Cerebellar nuclear complex (tissue), 1 donor: ENCODE measurements at places on chromosomes 13 and 19.

- DNase-seq: no peak
Observed at GRCh38 chr13:51728972-51729371, 75.0 kb downstream of the DHRS12 start.

DNA sequence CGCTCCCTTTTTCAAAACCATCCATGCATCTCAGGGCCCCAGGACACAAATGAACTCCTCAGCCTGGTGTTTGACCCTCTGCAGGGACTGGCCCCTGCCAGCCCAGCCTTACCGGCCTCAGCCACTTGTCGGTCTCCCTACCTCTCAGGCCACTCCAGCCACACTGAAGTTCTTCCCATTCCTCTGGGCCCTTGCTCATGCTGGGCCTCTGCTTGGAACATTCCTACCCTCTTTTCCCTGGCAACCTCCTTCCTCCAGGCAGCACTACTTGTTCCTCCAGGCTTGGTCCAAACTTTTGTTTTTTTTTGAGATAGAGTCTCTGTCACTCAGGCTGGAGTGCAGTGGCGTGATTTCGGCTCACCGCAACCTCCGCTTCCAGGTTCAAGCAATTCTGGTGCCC, 7.6 kb upstream of the EGLN2 start:
- no peak for DNase-seq

DNA sequence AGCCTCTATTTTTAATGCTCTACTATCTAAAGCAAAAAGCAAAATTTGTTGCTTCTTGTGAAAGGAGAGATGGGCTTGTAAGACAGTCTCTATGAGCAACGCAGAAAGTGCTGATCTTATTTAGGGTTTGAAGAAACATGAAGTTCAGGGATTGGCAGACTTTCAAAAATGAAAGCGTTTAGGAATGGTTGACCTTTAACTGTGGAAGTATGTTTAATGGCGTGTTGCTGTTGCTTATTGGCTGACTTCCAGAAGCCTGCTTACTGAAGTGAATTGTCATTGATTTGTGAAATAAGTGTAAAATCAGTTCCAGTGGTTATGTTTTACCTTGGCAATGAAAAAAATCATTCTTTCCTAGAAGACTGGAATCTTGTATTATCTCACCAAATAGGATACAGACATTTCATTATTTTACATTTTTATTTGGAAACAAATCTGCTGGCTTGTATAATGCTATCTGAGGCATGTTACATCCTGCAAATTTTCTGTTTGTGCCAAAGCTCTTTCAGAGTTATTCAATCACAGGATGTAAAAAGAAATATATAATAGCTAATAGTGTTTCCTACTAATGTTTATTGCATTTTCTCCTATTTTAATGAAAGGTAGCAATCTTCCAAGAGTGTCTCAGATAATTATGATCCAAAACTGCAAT, 221.3 kb upstream of the SLITRK6 start:
- DNase-seq: no peak

DNA sequence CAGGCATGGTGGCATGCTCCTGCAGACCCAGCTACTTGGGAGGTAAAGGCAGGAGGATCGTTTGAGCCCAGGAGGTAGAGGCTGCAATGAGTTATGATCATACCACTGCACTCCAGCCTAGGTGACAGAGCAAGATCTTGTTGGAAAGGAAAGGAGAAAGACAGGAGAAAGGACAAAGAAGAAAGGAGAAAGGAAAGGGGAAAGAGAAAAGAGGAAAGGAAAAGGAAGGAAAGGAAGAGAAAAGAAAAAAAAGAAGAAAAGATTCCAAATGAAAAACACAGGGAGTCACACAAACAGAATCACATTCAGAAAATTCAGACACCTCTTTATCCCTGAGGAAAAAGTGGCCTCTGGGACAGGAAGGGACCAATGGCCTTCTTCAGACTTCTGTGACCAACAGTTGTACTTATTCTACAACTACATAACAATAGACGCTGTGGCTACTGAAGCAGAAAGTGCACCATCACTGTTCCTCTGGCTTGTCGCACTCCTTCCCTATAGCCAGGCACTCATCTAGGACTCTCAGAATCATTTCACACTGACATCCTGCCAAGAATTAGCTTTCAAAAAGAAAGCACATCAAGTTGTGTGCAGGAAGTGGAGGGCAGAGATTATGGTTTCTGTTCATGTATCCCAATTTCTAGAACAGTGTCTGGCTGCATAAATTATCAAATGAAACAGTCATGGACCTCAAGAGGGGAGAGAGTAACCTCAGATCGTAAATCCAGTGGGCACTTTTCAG, 5.9 kb downstream of the MTMR6 start:
- DNase-seq: no peak

GRCh38 chr13:45732916-45733315, 30.8 kb downstream of the CBY2 start:
- DNase-seq: no peak

DNA sequence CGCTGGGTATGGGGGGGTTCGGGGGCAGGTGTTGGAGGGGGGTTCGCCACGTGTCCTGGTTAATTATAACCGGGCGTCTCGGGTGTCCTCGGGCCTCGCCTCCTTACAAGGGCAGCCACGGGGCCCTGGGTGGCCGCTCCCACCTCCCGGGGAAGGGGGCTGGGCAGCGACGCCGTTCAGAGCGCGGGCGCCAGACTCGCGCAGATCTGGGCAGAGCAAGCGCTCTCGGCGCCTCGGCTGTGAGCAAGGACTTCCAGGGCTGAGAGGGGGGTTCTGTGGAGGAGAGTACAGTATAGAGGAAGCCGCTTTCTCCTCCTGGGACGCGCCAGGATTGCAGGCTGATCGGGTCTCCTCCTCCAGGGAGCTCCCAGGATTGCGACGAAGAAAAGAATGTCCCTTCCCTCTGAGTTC, 1.0 kb upstream of the CKM start:
- DNase-seq: no peak

DNA sequence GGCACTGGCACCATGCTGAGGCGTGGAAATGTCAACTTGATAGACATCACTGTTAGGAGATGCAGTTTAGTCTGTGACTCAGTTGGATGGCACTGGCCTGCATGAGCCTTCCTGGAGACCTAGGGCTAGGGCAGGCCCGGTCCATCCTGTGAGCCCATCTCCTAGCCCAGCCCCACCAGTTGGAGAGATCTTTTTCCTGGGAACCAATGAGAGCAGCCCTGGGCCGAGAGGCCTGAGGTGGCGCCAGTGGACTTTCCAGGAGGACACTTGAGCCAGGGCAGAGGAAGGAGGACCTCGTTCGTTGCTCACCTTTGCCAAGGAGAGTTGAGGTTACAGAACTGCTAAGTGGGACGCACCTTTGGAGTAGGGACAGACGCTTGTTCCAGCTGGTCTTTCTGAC, 100.5 kb upstream of the TEX29 start:
- DNase-seq: no peak

GRCh38 chr13:50162001-50162400, 146.8 kb downstream of the KCNRG start:
- no peak for DNase-seq

GRCh38 chr13:97822377-97822776, 131.1 kb upstream of the IPO5 start:
- no peak for DNase-seq

- no peak for DNase-seq
Observed at GRCh38 chr19:14997981-14998380, 18.3 kb upstream of the SLC1A6 start.

DNA sequence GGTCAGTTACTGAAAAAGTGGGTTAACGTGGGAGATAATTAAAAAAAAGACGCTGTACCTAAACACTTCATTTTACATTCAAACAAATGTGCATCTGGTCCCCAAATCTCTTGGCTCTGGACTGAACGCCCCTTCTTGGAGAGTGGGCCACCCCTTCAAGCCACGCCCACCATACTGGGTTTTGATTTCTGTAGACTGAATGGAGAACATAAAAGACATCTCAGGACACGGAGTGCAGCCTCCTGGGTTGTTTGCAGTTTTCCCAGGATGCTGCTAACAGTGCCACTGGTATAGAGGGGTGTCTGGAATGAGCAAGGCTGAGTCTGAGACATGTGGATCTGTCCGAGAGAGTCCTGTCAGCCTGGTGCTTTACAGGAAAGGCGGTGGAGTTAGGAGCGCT, 10.6 kb downstream of the TFDP1 start:
- no peak for DNase-seq

DNA sequence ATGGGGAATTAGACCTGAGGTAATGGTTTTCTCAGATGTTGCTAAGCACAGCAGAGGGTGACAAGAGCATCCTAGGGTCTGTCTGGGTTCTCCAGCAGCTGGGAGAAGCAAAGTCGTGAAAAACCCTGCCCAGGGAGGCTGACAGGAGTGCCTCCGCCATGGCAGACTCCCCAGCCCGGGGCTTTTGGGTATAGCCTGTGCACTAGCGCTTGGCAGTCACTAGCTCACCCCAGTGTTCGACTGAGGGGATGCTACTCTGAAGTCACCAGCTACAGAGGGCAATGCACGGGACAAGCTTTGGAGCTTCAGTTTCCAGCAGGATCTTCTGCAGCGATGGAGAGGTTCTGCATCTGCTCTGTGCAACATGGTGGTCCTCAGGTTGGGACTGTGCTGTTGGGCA, 87.5 kb downstream of the ING1 start:
- DNase-seq: no peak

DNA sequence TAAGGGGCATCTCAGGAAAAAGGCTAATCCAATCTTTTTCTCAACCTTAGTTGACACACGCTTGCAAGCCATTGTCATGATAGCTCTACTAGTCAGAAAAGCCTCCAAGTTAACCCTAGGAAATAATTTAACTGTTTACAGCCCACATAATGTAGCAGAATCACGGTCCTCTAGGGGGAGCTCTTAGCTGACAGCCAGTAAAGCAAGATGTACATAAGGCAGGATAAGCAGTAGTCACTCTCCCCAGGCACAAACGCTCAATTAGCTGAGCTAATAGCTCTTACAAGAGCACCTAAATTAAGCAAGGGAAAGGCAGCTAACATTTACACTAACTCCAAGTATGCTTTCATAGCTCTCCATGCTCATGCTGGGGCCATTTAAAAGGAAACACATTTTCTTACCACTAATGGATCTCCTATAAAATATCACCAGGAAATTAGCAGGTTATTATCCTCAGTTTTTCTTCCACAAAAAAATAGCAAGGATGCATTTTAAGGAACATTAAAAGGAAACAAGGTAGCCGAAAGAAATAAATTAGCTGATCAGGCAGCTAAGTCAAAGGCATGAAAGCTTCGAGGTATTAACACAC, 33.7 kb upstream of the ZSCAN5A start:
- no peak for DNase-seq

- DNase-seq: no peak
Observed at GRCh38 chr19:10602330-10603083, 15.4 kb upstream of the AP1M2 start.

DNA sequence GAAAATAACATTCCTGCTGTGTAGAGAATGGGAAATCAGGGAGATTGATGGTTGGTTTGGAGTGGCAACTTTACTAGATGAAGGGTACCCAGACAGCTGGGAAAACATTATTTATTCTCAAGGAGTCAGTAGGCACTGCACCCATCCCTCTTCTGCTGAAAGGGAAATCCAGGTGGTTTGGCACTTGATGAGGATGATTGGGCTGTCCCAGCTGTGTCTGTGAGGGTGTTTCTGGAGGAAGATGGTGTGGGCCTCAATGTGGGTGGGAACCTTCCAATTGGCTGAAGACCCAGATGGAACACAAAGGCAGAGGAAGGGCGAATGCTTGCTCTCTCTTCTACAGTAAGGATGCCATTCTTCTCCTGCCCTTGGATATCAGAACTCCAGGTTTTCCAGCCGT, 10.4 kb upstream of the SACS start:
- DNase-seq: no peak

DNA sequence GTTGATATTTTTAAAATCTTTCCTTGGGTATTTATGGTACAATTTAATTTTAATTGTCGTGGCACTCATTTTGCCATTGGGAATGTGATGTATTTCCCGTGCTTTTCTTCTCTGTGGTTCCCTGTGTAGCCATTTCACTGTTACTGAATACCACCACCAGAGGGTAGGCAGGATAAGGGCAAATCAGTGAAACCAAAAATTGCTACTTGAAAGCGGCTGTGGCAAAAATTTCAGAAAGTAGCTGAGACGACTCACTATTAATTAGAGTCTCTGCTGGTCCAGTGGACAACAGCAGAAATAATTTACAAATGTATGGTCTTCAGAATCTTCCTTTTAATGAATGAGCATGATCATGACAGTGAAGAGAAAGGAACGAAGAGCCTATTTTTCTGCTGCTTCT, 34.4 kb upstream of the MIR17HG start:
- DNase-seq: no peak

GRCh38 chr13:98751861-98752466, 508 bp downstream of the SLC15A1 start:
- DNase-seq: no peak

DNA sequence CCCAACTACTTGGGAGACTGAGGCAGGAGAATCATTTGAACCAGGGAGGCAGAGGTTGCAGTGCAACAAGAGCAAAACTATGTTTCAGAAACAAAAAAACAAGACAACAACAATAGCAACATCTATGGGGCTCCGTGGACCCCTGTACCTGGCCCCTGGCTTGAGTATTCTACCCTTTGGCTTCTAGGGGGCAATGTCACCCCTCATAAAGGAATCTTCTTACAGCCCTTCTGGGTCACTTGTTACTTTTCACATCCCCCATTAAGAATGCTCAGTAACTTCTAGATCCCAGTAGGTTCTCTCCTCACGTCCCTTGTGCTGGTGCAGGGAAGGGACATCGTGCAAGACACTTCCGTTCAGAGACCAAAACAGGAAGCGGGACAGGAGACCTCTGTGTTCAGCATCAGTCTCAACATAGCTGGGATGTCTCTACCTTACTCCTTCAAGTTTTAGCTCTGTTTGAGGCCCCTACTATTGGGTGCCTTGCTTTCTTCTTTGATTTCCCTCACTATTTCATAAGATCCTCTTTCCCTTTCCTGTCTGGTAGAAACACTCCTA, 218.1 kb upstream of the ARGLU1 start:
- DNase-seq: no peak

DNA sequence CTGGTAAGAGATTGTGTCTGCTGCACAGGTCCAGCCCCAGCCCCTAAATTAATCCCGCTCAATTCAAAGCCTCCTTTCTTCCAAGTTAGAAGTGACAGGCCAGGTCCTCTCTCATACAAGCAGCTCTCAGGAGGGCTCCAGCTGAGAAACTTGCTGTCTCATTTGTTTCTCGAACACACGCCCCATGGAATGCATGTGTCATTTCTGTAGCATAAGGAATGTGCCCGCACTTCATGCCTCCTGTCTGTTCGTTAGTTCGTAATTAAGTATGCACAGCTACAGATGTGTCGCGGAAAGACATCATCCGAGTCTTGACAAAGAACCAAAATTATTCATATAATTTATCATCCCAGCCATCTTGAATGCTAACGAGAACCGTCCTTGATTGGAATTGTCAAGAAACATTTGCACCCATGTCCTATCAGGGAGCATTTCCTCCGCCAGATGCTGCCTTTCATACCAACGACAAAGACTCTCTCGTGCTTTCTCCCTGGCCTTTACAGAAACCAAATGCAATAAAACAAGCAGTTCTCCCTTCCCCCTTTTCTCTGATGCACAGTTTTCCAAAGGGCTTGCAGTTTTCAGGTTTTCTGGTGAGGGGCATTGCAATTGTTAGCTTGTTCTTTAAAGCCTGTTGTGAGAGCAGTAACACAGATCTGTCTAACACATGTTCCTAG, 133.5 kb downstream of the UQCRFS1 start:
- DNase-seq: no peak
